AG09309 (cell line): ENCODE measurements at places on chromosomes 3 and 15.

GRCh38 chr3:56005196-56005805, 463.0 kb downstream of the ERC2 start:
- no peak for DNase-seq

DNA sequence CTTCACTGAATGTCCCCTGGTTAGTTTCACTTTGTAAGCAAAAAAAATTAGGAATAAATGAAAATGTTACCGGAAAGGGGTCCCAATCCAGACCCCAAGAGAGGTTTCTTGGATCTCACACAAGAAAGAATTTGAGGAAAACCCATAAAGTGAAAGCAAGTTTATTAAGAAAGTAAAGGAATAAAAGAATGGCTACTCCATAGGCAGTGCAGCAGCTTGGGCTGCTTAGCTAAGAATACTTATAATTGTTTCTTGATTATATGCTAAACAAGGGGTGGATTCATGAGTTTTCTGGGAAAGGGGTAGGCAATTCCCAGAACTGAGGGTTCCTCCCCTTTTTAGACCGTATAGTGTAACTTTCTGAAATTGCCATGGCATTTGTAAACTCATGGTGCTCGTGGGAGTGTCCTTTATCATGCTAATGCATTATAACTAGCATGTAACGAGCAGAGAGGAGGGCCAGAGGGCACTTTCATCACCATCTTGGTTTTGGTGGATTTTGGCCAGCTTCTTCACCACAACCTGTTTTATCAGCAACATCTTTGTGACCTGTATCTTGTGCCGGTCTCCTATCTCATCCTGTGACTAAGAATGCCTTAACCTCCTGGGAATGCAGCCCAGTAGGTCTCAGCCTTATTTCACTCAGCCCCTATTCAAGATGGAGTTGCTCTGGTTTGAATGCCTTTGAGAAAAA, 41.0 kb upstream of the CMSS1 start:
- no peak for DNase-seq

DNA sequence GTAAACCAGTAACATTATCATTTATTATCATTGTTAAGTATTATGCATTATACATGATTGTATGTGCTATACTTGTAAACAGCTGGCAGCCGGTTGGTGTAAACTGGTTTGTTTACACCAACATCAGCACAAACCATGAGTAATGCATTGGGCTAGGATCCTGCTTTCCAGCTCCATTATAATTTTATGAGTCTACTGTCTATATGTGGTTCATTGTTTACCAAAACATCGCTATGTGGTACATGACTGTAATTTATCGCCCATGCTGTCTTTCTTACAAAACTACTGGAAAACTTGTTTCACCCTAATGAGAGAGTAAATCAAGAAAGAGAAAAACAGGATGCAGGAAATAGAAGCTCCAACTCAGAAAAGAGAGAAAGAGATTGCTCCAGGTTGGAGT, 224.8 kb upstream of the CBLB start:
- no peak for DNase-seq

DNA sequence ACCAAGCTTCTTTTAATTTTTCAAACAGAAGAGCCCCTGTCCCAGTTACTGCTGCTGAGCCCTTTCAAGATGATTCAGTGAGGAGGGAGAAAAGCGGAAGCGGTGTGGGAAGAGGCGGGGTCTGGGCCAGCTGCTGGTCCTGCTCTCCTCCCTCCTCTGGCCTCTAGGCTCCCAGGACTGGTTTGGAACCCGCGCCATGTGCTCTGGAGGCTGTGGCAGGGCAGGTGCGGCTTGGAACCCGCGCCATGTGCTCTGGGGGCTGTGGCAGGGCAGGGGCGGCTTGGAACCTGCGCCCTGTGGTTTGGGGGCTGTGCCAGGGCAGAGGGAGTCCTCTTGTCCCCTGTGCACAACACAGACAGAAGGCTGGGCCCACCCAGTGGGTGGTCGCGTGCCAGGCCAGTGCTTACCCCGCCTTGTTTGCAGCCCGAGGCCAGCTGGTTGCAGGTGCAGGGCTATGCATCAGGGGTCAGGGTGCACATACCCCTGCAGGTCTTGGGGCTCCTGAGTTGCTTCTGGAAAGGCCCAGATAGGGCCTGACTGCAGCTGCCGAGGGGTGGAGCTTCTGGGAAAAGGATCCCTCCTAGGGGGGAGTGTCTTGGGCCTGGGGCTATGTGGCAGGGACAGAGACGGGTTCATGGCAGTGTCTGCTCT, 12.2 kb downstream of the ALG1L2 start:
- no peak for DNase-seq

- no peak for DNase-seq
These were observed 608.4 kb downstream of the CADM2 start for GRCh38 chr3:85567071-85567676.

DNA sequence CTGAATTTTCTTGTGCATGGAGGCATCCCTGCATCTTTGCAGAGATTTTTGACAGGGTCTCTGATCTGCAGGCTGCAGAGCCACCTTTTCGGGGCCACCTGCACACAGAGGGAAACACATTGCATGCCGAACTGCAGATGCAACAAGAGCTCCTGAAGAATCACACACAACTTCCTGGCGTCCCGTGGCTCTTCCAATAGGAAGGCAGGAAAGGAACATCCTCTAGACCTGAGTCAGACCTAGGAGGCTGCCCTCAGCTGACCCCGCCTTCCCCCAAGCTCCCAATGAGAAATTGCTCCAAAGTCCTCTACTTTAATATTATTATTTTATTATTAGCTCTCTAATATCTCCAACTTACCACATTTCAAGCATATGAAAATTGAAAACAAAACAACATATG, 213.2 kb upstream of the ARRDC4 start:
- no peak for DNase-seq

- DNase-seq = peak; percentile 28
These were observed 30.2 kb downstream of the FAM174B start for GRCh38 chr15:92625251-92625980.

DNA sequence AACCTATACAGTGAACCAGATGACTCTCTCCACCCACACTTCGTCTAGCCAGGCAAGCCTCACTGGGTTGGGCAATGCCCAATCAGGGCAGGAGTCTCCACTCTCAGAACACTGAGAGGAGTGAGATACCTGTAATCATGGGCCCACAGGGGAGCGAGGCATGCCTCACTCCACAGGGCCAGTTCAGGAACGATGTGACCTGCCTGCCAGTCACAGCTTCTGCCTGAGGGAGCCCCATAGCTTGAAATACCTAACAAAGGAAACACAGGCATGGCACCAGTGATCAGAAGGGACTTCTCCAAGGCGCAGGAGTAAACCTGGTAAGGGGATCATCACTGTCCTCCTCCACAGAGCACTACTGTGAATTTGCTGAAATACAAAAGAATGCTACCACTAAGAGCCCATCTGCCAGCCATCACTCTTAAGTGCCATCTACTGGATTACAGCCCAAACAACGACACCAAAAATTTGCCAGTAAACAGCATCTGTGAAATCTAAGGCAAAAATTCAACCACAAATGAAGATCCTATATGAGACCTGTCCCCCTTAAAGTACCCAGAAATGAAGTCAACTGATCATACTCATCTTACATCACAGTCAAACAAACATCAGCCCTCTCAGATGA, 689.9 kb upstream of the SEMA6D start:
- no peak for DNase-seq

DNA sequence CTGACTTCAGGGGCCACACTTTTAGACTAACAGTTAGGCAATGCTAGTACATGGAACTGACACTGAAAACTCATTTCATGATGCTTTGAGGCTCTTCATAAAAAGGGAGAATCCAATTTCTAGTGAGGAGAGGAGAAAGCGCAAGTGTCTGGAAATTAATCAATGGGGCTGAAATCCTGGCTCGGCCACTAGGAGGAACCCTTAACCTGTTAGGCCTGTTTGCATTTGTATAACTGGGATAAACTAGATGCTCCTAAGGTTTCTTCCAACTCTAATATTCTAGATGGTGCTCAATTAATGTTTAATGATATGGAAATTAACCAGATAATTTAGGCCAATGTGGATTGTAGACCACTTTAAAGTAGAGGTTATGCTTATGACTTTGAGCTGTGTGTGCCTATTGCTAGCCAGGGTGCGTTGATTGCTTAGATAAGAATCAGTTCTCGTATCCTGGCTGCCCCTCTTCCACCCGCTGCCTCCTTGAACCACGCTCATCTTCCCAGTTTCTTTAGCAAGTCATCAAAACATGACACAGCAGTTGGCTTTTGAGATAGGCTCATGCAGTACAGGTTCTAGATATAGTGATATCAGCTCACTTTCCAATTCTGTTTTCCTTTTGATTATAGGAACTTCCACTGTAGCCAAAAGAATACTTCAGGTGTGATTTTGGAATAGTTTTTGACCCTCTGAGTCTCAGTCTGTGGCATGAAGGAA, 16.8 kb upstream of the CRBN start:
- no peak for DNase-seq

DNA sequence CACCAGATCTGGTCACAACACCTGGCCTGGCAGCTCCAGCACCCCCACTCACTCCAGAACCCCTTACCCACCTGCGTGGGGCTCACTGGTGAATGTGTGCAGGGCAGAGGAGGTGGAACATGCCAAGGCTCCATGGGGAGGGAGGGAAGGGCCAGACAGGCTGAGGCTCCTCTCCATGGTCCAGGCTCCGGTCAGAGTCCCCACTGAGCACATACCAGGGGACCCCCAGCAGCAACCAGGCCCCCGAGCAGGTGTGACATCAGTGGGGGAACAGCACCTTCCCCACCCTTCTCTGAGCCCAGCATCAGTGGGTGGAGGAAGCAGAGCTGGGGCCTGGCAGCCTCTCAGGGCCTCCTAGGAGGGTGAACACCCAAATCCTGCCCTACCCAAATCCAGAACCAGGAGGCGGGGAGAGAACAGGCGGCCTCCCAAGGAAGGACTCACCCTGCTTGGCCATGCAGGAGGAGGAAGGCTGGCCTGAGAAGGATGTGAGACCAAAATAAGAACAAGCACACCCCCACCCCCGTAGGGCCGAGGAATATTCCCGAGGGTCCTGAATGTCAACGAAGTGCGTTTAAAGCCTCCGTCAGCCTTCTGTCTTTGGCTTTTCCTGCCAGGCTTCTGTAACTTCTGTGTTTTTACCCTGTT, 1.1 kb upstream of the GP9 start:
- DNase-seq = no peak

DNA sequence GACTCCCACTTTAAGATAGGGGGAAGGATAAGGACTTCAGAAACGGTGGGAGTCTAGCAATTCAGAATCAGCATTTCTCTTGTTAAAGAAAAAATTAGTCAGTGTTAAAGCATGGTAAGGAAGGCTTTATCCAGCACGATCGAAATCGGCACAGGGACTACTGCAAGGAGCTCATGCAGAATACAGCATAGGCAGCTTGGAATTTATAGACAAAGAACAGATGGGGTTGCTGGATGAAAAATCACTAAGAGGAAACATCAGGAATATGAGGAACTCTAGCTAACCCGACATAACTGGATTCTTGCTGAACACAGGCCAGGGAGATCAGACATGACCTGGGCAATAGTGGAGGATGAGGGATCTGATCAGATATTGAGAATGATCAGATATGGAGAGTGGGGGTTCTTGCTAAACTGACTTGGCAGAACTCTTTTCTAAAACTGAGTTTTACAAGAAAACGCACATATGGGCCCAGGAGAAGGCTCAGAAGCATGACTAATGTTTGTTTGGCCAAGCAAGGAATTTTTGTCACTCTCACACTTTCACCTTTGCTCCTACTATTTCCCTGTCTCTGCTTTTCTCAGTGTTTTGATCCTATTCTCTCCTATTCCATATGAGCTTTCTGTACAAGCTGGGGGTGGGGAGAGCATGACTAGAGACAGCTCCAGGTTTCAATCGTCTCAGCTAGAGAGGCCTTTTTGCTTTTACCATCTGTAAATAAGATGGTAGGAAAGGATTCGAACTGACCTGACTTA, 3.9 kb upstream of the PLCH1 start:
- no peak for DNase-seq

DNA sequence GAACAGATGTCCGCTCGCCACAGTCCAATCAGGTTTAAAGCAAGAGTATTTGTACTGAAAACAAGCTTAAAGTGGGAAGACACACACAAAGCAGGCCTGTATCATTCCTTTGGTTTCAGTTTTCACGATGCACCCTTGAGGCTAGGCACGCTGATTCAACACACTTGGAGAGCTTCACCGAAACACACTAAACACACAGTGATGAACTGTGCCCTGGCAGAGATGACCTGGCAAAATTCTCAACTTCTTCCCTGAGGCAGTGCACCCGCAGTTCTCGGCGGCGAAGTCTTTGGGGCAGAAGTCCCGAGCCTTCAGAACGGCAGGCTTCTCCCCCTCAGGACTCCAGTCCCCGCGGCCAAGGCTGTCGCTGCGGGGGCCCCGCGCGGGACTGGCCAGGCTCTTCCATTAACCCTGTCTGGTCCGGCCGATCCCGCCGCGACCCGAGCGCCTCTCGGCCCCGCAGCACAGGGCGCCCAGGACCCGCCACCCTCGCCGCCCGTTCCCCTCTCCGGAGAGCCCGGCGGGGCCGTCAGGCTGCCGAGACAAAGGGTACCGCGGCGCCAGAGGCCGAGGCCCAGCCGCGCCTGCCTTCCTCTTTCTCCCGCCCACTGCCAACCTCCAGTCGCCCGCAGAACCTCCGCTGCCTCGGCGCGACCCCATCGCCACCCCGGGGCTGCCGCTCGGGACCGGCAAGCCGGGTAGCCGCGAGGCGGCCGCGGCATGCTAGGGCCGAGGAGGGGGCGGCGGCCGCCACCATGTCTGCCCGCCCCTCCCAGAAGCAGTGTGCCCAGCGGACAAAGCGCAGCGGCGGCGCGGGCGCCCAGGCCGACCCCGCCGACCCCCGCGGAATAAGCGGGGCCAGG, 792 bp downstream of the GABPB1 start:
- peak; percentile 71 for DNase-seq

DNA sequence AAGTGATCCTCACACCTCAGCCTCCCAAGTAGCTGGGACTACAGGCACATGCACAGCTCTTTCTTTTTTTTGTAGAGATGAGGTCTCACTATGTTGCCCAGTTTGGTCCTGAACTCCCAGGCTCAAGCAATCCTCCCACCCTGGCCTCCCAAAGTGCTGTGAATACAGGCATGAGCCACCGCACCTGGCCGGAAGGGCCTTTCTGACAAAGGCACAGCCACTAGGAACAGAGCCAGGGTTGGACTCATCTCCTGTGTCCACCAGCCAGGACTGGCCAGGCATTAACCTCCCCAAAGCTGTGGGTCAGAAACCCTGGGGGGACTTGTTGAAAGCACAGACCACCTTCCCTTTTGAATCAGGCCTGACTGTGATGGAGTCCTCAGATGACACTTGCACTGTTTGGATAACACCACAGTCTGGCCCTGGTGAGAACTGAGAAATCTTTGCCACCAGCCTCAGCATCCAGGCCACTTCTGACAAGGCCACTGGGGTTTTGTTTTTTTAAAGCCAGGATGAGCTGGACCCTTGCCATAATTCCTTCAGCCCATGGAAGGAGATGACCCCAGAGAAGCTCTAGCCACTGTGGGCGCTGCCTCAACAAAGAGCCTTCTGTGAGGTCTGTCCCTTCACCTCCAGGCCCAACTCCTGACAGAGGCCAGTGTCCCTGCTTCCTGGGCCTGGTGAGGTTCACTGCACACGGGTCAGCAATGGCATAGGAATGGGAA, 4.8 kb downstream of the TKT start:
- DNase-seq = no peak

DNA sequence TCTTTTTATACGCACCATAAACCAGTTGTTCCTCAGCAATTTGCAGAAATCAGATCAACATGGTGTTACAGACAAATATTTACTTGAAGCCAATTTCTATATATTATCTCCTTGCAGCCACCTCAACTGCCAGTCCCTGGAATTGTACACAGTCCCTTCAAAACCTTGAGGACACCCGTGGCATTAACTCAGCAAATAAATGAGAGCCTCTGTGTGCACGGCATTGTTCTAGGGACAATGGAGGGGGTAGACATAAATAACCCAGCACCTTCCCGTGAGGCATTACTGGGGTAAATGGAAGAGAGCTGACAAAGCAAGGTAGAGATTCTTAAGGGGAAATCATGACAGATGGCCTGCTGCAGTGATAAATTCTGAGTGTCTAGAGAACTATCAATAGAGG, 12.5 kb downstream of the TM2D3 start:
- no peak for DNase-seq
